ENCODE measurements at places on chromosomes 11 and 22.

DNA sequence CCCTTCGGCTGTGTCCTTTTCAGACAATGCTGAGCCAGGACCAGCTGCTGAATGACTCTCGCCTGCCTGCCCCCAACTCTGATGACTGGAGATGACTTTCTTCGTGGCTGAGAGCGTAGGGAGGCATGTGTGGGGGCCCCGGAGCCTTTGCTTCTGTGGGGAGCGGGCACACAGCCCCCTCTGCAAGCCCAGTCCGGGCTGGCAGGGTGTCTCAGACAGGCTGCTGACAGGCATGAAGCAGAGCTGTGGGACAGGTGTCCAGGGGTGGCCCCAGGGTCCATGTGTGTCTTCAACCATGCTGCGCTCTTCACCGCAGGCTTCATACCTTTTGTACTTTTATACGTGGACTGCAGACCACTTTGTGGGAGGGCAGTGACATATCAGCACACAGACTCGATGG lies 16.6 kb downstream of the CYB5R2 start:
- no peak for DNase-seq

GRCh38 chr11:36763187-36763586 lies 165.2 kb upstream of the RAG2 start:
- DNase-seq = no peak

- DNase-seq = peak; percentile 83
Observed at GRCh38 chr11:120210626-120211521, at the start of gene OAF. TSS of gene OAF (plus strand) at chr11:120211032. CDS start at chr11:120211280, 248 bp downstream.

DNA sequence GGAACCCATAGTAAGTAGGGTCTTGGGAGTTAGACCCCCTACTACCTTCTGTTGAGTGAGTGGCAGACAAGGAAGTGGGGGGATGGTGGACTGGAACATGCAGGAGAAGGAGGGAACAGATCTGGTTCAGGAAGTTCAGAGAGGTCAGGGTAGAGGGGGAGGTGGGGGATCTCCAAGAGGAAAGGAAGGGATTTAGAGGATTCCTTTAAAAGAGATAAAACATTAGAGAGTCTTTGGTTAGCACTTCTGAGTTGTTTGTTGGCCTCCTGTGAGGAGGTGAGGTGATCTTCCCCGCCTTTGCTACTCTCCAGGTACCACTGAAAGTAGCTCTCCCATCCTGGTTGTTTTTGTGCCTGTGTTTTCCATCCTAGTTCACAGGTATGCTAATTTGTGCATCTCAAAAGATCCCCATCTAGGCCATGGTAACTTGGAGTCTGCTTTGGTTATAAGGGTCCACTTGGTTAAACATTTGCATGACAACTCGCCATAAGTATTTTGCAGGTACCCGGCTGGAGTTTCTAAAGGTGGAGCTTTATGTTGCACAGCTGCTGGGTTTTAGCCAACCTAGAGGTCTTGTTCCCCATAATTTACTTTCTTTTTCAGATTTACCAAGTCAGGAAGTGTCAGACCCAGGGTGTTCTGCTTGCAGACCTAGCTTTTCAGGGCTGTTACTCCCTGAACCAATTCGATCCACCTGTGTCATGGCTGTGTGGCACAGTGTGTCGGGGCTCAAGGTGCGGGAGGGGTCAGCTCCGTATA lies 79.3 kb upstream of the SORL1 start:
- DNase-seq = no peak

DNA sequence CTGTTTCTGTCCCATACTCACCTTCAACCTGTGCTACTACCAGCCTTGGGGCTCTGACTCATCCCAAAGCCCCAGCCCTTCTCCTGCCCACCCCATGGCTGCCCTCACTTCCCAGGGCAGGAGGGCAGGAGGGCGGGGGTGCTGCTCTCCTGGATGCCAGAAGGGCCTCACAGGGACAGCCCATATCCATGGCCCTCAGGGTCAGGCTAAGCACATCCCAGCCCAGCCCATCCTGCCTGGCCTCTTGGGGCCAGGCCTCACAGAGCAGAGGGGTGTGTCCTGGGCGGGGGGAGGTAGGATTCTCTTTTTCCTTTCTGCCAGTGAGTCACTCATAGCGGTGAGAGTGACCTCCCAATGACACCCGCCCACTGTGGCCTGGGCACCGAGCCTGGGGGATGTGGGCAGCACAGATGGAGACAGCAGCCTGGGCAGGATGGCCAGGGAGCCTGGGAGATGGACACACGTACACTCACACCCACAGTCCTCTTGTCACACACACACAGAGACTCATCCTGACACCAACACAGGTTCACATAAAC lies 2.4 kb downstream of the LTBP3 start:
- peak; percentile 88 for DNase-seq

DNA sequence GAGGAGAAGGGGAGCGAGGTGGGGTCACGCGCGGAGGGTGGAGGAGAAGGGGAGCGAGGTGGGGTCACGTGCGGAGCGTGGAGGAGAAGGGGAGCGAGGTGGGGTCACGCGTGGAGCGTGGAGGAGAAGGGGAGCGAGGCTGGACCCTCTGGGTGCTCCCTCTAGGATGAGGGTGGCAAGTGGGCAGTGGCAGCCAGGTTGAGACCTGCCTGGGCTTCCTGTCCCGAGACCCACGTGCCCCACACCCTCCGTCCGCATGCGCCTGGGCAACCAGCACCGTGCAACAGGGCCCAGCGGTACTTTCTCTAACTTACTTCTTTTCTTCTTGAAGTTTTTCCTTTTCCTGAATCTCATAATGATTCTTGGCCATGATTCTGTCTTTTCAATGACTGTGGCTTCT lies 11.1 kb downstream of the MRPL21 start:
- DNase-seq = no peak

GRCh38 chr11:70289582-70289981 lies 19.1 kb downstream of the PPFIA1 start:
- DNase-seq = no peak

DNA sequence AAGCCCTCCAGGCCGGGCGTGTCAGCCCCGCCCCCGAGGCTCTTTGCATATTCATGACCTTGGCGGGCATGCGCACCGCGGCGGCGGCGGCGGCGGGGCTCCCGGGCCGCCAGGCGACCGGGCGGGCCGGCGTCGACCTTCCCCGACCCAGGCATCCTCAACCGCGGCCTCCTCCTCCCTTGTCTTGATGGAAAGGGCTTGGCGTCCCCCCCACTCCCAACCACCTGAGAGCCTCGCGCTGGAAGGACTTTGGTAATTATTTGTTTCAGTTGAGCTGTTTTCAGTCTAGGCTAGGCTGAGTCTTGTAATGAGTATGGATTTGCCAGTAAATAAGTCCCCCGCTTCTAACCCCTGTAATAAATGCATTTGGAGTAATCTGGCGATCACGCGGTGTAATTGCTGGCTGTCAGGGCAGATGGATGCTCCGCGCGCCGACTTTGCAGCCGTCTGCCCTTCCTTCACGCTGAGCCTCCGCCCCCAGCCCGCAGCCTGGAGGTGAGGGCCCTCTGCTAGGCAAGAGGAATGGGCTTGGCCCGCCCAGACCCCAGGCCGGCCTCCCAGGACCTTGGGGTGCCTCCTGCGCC lies 25.2 kb downstream of the FLRT1 start:
- no peak for DNase-seq

GRCh38 chr11:122155765-122156527 lies 39.9 kb upstream of the BLID start:
- DNase-seq = no peak

DNA sequence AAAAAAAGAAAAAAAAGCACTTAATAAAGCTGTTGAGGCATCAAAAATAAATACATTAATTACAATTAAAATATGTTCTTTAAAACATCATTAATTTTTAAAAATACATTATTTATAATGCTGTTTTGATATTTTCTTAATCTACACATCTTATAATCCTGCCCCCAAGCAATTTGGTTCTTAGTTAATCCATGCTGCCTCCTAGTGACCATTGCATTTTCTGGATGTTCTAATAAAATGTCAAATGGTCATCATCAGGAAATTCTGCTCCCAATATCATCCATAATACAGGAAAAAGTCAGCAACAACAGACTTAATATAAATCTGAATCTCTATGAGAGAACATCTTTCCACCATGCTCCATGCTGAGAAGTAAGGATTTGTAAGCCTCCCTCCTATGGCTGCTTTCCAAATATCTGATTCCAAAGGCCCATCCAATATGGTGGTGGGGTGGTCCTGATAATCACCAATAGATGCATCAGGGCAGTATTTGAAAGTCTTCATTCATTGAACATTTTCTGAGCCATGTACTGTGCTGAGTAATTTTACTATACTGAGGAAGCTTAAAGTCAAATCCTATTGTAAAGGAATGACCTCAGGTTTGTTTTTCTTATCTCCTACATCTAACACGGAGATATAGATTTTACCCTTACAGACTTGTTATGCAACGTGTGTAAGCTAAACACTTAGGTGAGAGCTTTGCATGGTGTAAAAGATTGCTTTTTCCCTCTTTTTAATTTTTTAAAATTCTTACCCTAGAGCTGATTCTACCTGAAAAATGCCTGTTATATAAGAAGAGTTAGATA lies 124.7 kb upstream of the BMAL1 start:
- peak; percentile 42 for DNase-seq

- no peak for DNase-seq
Observed at GRCh38 chr11:28476049-28476448, 367.9 kb downstream of the METTL15 start.

DNA sequence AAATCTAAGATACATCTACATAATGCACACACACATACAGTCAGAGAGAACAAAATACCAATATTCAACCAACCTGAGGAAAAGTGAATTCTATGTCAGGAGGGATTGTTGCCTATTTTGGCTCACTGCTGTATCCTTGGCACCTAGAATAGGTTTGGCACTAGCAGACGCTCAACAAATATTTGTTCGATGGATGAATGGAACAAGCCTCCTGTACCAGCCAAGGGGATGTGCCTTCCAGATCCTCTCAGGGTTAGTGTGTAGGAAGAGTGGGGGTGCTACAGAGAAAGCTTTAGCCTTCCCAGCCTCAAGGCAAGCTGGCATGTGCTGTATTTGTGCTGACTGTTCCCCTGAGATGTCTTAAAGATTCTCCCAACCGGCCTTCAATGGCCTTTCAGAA lies 23.3 kb upstream of the POU2AF1 start:
- no peak for DNase-seq

DNA sequence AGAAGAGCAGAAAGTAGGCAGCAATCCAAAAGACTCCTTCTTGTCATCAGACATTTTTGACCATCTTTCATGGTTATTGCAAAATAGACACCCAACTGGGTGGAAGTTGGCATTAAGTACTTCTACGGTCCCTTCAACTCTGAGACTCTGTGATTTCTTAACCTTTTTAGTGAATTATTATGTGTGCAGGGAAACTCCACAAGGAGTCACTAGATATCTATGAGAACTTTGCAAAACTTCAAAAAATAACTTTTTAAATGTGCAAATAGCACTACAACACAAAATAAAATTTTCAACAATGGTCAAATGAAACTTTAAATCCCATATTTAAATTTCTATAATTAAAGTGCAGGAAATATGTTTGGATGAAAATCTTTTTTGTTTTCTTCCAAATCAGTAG lies 88.7 kb downstream of the SLC17A6 start:
- DNase-seq = peak; percentile 7

DNA sequence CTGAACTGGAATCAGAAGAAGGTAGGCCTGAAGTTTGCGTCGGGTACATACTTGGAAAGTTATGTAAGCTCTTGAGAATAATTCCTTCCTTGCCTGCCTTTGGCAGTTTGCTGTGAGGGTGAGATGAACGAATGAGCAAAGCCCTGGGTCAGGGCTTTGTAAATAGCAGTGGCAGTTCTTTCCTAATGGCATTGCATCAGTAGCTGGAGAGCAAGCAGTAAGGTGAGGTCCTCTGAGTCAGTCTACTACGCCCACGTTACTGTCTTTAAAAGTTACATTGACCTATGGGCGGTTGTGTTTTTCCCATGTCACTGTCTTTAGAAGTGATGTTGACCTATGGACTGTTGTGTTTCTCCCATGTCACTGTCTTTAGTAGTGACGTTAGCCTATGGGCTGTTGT lies 179.1 kb upstream of the E2F8 start:
- DNase-seq = peak; percentile 83

- no peak for DNase-seq
Observed at GRCh38 chr11:3052567-3052966, 4.7 kb downstream of the CARS1 start.

GRCh38 chr11:62428871-62429560 lies 10.2 kb downstream of the SCGB1A1 start:
- no peak for DNase-seq

DNA sequence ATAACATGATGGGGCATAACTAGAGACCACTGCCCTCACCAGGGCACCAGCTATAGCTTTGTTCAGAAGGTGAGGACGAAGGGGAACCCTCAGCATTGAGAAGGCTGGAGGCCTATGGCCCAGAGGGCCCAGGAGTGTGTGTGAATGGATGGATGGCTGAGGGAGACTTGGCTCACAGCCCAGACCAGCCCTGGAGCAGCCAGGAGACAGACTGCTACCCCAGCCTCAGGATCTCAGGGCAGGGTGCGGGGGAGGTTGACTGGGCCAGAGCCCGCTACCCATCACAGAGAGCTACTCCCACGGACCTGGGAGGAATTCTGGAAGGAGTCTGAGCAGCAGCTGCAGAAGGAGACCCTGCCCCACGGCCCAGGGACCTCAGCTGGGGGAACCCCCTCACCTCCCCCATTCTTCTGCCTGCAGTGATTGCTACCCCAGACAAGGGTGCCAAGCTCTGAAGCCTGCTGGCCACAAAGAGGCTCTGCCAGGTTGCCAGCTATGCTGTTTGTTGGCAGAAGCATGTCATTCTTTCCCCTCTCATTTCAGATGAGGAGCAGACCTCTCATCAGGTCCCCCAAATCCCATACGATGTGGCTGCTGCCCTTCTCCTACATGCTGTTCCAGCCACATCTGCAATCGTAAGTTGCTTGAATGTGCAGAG lies 5.4 kb upstream of the CSDC2 start:
- DNase-seq = no peak

DNA sequence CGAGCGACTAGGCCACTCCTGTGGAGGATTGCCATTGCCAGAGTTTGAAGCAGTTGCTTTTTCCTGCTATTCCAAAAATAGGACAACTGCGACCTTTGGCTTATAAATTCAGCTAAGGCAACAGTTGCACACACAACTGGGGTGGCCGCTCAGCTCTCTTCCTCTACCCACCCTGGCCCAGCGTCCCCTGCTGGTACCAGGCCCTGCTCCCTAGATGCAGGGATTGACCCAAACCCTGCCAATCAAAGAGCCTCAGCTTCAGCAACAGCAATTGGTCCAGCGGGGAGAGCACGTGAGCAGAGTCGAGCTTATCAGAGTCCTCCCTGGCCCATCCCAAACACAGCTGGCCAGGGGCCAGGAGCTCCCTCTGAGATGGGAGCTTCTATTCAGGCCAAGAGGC lies 22.0 kb upstream of the CABP2 start:
- DNase-seq = no peak

DNA sequence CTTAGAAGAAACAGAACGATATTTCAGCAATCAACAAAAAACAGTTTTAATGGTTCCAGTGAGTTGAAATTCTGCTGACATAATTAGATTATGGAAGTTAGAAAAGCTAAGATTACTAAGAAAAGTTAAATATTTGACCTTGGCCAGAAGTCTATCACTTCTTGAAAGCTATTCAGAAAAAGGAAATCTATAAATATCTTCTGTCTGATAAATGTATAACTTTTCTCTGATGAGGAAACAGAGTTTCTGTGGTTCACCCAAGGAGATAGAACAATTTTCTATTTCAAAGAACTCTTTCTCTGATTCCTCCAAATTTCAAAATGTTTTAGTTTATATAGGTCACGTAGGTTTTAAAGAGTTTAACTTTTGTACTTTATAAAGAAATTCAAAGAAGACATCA lies 438.4 kb upstream of the CHORDC1 start:
- DNase-seq = no peak

GRCh38 chr22:29907753-29908515 lies 25.0 kb downstream of the MTMR3 start:
- DNase-seq = peak; percentile 99

GRCh38 chr22:39236321-39237317 lies 8.2 kb downstream of the PDGFB start:
- DNase-seq = no peak

All from IMR-90 (cell line).